ENCODE measurements at places on chromosomes 7 and 10.

DNA sequence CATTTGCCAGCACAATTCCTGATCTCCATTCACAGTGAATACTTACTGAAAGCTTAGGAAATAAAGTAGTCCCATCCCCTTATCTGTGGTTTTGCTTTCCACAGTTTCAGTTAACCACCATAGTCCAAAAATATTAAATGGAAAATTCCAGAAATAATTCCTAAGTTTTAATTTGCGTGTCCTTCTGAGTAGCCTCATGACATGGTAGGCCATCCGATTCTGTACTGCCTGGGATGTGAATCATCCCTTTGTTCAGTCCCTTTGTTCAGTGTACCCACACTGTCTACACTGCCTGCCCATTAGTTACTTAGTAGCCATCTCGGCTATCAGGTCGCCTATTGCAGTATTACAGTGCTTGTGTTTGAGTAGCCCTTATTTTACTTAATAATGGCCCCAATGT is 14.2 kb downstream of the RAB11FIP2 start:
- no peak for DNase-seq

GRCh38 chr7:37826825-37827224 is 21.6 kb upstream of the NME8 start:
- no peak for DNase-seq

DNA sequence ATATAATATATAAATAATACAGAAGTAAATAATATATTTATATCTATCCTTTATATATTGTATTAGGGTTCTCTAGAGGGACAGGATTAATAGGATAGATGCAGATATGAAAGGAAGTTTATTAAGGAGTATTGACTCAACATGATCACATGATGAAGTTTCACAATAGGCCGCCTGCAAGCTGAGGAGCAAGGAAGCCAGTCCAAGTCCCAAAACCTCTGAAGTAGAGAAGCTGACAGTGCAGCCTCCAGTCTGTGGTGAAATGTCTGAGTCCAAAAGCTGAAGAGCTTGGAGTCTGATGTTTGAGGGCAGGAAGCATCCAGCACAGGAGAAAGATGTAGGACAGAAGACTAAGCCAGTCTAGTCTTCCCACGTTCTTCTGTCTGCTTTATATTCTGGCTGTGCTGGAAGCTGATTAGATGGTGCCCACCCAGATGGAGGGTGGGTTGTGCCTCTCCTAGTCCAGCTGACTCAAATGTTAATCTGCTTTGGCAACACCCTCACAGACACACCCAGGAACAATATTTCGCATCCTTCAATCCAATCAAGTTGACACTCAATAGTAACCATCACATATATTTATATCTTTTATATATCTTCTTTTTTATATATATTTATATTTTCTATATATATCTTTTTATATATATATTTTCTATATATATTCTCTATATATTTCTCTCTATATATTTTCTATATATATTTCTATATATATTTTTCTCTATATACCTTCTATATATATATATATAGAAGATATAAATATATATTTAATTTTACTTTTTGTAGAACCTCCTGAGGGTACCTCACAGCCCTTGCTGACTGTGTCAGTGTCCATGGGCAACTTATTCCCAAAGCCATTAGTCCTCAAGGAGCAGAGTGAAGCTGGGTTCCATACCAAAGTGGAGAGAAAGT is 24.6 kb upstream of the AKR1B10 start:
- no peak for DNase-seq

DNA sequence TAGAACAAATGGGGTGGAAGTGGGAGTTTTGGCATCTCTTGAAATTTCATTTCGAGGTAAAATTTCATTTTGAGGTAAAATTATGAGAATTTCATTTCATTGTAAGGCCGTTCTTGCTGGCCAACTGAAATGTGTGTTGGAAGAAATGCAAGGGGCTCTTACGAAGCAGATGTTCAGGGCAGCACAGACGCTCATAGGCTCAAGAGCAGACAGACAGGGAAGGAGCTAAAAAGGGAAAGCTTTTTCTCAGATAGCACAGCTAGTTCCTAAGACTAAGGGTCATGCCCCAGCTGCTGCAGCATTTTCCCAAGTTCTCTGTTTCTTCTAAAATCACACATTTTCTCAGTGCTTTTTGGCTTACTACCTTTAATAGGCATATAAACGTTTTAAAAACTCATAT is 65.1 kb upstream of the SFMBT2 start:
- no peak for DNase-seq

GRCh38 chr7:107958764-107959526 is 44.0 kb downstream of the LAMB1 start:
- DNase-seq, result no peak

- DNase-seq, result no peak
Measured at GRCh38 chr10:104318326-104318725, 19.9 kb downstream of the ITPRIP start.

- DNase-seq, result no peak
Measured at GRCh38 chr7:115183431-115184057, 261.6 kb downstream of the MDFIC start.

GRCh38 chr7:24834128-24834798 is 77.0 kb upstream of the GSDME start:
- DNase-seq, result no peak

DNA sequence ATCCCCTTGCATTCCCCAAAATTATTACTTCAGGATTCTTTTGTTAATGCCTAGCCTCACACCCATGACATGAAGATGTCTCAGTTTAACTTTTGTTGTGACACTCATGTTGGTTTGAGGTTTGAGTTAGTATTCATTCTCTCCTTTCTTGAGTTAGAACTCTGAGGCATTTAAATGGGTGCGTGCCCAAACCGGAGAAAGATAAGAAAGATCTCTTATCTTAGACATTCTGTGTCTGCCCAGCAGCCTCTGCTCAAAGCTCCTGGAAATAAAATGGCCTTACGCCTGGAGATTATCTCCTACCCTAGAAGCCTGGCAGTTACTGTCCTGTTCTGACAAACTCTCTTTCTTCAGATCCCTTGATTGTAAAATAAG is 26.3 kb downstream of the WBP1L start:
- no peak for DNase-seq

DNA sequence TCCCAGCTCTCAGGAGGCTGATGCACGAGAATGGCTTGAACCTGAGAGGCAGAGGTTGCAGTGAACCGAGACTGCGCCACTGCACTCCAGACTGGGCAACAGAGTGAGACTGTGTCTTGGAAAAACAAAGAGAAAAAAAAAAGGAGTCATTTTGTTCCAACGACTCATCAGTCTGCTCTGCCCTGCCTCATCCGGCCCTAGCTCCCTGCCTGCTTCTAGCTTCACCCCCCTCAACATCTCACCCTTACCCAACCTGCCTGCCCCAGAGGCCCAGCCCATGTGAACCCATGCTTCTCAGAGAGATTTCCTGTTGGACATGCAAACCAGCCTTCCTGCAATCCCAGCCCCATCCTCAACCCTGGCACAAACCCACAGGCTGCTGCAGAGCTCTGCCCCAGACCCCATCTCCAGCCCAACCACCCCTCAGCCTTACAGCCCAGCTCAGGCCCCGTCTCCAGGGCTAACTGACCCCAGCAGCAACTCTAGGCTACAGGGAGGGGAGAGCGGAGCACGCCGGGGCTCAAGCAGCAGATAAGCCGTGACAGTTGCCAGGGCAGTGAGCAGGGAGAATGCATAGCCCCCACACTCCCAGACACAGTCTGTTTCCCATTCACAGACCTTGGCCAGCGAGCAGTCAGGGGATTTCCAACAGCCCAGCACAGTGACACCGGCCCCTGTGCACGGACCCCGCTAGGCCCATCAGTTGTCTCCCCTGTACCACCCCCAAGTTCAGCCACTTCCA is 86.0 kb upstream of the KCTD7 start:
- no peak for DNase-seq

GRCh38 chr10:68052463-68052862 is 22.6 kb downstream of the HERC4 start:
- no peak for DNase-seq

DNA sequence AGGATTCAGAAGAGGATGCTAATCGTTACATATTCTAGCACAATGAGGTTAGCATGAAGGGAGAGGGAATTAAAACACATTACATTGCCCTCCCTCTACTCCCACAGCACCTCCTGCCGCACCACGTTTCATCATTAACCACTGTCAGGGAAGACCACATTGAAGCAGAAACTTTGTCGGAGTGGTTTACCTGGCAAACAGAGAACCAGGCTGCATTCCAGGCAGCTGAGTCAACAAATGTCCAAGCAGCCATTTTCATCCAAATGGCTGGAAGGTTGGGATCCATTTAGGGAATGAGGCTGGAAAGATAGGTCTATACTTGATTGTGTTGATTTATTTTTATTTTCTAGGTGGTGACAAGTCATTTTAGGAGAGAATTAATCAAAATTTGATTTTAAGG is 273.6 kb downstream of the DYNC1I1 start:
- no peak for DNase-seq

GRCh38 chr10:78924319-78925003 is 144.3 kb upstream of the ZMIZ1 start:
- DNase-seq, result no peak

DNA sequence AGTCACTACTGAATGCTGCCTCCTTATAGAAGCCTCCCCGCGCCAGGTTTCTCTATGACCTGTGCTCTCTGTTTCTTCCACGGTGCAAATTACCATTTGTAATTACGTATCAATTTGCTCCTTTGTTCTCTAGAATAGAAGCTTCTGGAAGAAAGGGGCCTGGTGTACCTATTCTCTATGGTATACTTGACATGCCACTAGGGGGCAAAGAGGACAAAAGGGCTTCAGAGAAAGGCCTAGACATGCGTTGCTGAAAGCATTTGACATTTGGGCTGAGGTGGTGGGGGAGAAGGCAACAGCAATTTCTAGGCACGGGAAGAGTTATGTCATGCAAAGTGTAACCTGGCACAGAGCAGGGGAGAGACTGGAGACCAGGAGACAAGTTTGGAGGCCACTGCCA is 148.7 kb downstream of the WDR11 start:
- DNase-seq, result no peak
